ENCODE measurements at places on chromosomes 3 and 15.
A peak's percentile ranks its signal among the peaks of the same experiment; 100 is the strongest.

DNA sequence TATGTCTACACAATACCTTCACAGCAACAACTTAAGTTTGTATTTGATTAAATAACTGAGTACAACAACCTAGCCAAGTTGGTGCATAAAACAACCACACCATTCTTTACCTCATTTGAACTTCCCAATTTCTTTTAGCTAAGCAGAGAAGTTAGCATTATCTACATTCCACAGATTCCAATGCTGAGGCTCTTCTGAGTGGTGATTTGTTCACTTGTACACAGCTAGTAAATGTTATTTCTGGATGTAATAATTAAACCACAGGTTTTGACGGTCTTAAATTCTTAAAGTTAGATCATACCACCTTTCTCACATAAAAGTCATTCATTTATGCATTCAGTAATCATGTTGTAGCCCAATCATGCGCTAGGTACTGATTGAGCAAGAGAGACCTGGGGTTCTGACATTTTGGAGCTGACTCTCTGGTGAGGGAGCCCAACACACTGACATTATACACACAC is 102.5 kb downstream of the SST start:
- DNase-seq = no peak

DNA sequence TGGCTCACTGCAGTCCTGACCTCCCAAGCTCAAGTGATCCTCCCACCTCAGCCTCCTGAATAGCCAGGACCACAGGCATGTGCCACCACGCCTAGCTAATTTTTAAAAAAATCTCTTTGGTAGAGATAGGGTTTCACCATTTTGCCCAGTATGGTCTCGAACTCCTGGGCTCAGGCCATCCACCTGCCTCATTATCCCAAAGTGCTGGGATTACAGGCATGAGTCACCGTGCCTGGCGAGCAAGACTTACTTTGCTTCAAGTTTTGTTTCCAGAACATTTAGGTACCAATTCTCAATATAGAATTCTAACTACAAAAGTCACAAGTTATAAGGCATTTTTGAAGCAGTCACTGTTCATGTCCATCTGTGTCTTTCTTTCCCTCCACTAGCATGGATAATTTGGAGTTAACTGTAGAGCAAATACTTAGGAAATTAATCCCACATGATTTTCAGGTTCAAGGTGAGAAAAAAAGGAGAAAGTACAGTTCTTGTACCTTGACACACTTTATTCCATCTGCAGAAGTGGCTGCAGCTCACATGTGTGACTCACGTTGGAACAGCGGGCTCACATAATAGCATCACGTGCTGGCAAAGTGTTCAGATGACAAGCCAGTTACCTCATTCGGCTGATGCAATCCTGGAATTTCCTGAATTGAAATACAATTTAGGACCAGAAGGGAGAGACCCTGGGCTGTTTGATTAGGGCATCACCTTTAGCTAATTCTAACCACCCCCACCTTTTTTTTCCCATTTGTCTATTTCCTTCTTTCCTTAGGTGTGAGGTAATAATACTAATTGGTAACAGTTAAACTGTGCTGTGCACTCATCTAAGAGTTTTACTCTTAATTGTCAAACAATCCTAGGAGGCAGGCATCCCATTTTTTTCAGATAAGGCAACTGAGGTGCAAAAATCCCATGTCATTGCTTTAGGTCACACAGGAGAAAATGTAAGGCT is 46.9 kb upstream of the NEDD4 start:
- no peak for DNase-seq

- no peak for DNase-seq
Observed at GRCh38 chr3:70853161-70853944, 540.9 kb upstream of the MDFIC2 start.

DNA sequence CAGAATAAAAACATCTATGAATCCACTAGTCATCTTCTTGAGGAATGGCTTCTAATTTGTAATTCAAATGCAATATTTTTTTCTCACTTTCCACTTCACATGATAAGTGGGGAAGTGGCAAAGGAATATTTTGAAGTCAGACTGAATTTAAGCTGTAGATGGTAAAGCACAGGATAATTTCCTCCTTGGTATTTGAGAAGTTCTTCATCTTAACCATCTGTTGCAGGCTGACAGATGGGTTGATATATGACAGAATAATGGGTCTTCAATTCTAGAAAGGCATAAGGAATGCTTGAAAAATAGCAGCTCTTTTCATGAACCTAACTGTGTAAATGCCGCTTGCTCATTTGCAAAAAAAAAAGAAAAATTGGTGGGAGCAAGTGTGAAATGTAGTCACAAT is 66.5 kb upstream of the SNTN start:
- DNase-seq = no peak

- DNase-seq = no peak
Observed at GRCh38 chr3:113136071-113136470, 75.3 kb upstream of the BOC start.

- DNase-seq = no peak
Observed at GRCh38 chr3:114451051-114451451, 157.2 kb downstream of the TIGIT start.

DNA sequence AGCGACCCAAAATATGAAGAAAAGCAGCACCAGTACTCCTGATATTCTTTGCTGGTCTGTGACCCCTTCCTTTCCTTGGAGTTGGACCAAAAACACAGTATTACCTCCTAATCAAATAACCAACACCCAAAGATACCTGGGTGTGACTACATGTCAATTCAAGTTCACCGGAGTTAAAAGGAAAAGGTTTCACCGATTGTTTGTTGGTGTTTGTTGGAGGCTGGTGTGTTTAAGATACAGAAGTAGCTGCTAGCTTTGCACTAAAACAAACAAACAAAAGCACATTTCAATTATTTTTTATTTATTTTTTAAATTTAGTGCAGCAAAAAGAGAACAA is 81.5 kb downstream of the MYO1E start:
- DNase-seq = no peak

DNA sequence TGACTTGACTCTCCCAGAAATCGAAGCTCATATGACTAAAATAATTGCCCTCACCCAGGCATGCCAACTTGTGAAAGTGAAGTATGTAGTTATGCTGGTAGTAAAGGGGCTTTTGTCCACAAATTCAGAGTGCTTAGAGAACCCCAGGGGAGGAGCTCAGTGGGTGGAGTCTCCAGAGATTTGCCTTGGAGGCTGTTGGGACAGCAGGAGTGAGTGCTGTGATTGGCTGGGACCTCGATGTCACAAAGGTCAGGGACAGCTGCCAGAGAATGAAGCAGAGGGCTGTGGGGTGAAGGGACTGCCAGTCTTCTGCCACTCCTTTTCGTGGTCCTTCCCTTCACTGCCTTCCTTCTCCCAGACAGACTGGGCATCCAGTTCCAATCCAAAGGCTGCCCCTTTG is 49.8 kb downstream of the ZNF445 start:
- no peak for DNase-seq

DNA sequence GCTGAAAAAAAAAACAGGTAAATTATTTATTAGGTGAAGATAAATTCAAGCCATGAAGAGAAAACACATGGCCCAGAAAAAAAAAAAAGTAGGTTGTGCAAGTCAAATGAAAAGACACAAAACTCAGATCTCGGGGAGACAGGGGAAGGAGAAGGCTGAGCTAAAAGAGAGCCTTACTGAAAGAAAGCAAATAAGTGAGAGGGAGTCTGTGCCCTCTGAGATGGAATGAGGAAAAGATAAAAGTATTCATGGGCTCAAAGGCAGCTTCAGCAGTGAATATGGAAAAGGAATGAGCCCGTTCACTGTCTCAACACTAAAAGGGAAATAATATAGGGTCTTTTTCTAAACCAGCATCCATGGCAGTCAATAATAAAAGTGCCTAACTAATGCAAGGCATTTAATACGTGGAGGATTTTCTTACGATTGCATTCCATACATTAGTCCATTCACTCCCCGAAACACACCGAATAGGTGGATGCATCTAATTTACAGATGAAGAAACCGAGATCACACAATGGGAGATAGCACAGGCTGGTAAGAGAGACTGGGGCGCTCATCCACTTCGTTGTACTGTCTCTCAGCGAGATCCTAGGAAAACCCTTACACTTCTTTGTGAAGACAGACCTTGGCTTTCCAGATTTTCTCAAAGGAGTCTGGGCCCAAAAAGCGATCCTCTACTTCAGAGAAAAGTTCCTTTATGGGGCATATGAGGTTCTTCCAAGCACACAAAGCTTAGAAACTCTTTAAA is 1.1 kb downstream of the TFDP2 start:
- DNase-seq = no peak

DNA sequence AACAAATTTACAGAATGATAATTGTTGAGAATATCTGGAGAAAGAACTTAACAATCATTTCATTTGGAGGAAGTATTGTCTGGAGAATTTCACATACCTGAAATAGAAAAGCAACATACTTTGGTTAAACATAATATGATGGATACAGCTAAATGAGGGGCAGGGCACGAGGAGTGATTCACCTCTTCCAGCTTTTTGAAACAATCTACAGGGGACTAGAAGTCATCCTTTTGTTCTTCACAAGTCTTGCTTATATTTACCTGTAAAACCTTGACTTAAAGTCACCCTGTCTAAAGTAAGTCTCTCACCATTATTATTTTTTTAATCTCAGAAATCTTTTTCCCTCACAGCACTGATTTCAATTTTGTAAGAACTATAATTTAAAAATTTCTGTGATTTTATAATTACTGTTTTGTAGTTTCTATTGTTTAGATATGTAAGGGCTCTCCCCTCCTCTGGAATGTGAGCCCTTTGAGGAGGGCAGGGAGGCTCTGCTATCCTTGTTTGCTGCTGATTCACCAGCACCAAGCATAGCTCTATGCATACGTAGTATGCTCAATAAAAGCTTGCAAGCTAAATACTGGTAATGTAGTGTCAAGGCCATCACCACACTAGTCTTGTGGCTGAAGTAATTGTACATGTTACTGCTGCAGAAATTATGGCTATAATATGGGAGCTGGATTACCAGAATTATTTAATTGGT is 193.9 kb upstream of the THRB start:
- no peak for DNase-seq

GRCh38 chr3:13414040-13414729 is 5.9 kb downstream of the NUP210 start:
- peak; percentile 41 for DNase-seq

DNA sequence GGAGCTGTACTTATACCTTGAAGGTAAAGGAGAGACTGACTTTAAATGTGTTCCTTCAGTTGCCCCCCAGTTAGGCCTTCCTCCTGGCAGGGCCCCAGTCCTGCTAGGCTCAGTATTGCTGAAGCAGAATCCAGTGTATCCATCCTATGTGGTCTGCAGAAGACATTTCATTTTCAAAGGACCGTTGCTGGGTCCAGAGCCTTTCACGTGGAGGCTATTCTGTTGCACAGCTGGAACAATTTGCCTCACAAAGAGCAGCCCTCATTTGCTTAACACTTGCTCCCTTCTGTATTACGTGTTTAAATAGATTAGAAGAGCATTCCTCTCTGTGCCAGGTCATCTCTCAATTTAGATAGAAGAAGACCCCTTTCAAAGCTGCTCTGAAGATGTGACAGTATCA is 78.9 kb upstream of the CFAP20DC start:
- DNase-seq = no peak

GRCh38 chr3:89983449-89983848 is 876.0 kb downstream of the EPHA3 start:
- no peak for DNase-seq

DNA sequence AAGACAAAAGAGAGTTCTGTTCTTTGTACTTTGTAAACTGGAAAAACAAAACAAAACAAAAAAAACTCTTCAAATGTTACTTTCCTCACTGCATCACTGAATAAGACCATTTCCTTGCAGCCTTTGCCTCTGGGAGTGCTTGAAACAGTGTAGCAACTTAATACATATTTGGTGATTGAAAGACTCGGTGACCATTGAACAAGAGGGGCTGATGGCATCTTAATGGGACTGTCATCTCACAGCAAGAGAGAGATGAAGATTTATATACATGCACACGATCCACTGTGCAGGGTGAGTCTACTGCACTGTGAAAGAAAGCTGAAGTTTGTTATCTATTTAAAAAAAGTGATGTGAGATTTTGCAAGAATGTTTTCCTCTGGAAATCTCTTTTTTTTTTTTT is 111.9 kb upstream of the KLHL25 start:
- DNase-seq = no peak

DNA sequence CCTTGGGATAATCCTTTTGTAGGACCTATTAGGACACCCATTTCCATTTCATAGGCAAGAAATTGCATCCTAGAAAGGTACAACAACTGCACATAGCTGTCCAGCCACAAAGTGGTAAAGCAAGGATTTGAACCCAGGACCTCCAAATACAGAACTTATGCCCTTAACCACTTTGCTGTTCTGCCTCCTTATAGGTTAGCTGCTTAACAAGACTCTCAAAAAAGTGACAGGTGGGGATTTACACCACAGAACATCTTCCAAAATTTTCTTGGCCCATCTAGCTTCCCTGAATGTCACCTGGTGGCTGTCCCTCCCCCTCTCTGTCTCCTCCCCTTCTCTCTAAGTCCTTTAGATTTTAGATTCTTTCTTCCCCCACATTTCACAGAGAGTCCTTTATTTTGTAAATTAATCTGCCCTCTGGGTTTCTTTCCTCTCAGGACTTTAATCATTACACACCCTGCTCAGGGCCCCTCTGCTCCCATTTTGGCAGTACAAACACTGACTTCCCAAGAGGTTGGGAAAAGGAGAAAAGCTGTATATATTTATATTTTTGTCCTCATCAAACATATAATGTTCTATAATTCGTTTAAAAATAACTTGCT is 120.6 kb downstream of the CPNE4 start:
- no peak for DNase-seq

DNA sequence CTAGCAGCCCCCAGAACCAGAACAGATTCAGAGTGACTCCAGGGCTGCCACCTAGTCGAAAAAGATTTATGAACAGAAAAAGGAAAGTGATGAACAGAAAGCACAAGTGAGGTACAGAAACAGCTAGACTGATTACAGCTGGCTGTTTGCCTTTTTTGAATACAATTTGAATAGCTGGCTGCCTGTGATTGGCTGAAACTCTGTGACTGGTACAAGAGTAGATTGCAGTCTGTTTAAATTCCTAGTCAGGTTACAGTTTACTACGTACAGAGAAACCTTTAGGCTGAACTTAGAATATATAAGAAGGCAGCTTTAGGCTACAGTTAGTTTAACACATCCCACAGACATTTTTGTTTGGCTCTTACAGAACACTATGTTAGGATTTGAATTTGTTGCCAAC is 10.0 kb downstream of the CCDC13 start:
- DNase-seq = no peak

DNA sequence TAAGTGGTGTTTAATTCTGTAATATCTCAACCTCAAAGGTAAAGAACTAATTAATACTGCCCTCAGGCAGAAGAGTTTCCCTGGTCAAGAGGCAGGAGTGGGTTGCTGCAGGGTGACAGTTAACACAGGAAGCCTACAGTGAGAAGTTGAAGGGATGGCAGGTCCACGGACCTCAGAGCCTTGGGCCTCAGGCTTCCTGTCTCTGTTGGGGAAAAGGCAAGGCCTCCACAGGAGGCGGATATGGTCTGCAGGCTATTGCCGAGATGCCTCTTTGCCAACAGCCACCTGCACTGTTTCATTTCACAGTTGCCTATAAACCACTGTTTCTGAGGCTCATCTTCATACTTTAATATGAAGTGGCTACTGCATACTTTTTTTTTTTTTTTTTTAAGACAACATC is 33.3 kb upstream of the RPN1 start:
- no peak for DNase-seq

- no peak for DNase-seq
Observed at GRCh38 chr3:167305340-167305890, 74.7 kb downstream of the ZBBX start.

GRCh38 chr3:81723732-81724313 is 37.6 kb downstream of the GBE1 start:
- no peak for DNase-seq

- no peak for DNase-seq
Observed at GRCh38 chr3:79558943-79559342, 208.9 kb downstream of the ROBO1 start.

- no peak for DNase-seq
Observed at GRCh38 chr15:95503640-95504225, 826.8 kb upstream of the NR2F2 start.

GRCh38 chr3:150006794-150007193 is 36.1 kb upstream of the PFN2 start:
- DNase-seq = no peak

Measured in effector CD8-positive, alpha-beta T cell (primary cell).